ENCODE measurements at places on chromosomes 1 and 21.

- DNase-seq, result no peak
Observed at GRCh38 chr1:98662356-98662670, 792 bp downstream of the SNX7 start.

GRCh38 chr1:169676001-169676400 is 35.4 kb downstream of the SELL start:
- DNase-seq, result no peak

GRCh38 chr1:86155807-86156565 is 586 bp downstream of the COL24A1 start:
- DNase-seq, result no peak

DNA sequence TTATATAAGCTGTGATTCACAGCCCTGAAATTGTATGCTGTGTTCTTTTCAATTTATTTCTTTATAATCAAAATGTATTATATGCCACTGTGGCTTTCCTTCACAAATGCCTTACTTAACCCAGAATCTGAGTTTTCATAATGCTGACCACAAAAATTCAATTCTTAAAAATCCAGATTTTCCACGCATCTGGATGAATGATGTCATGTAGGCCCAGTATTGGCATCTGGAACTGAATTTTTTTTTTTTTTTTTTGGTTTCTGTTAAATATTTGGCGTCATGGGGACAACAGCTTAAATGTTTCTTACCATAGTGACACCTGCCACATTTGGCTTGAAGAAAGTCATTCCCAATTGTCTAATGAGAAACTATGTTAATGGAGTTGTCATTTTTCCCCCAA is 296.8 kb downstream of the TM2D1 start:
- no peak for DNase-seq

- no peak for DNase-seq
Observed at GRCh38 chr1:168903237-168903830, 174.3 kb upstream of the DPT start.
